Right renal pelvis (tissue), 4 donors: ENCODE measurements at places on chromosomes 3 and 15.

DNA sequence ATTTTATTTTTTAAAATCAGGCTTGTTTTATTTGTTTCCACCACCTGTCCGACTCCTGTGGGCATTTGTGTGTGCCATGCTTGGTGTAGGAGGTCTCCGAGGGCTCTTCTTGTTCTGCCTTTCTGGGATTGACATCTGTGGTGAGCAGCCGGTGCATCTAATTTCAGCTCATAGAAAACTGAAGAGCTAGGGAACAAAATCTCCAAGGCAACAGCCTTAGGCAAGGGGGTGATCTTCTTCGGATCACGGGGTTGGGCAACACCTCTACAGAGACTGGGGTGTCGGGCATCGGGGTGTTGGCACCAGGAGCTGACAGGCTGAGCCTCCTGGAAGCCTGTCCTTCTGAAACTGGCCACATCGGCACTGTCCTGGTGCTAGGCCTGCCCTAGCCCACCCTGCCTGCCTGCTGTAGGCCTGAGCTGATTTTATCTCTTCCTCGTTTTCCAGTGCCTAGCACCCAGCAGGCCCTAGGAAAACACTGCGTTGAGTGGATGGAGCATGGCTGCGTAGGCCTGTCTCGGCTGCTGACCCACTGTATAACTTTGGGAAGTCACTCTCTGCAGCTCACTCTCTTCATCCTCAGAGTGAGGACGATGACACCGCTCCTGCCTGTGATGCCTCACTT is 10.3 kb downstream of the CHCHD6 start:
- DNase-seq: no peak

DNA sequence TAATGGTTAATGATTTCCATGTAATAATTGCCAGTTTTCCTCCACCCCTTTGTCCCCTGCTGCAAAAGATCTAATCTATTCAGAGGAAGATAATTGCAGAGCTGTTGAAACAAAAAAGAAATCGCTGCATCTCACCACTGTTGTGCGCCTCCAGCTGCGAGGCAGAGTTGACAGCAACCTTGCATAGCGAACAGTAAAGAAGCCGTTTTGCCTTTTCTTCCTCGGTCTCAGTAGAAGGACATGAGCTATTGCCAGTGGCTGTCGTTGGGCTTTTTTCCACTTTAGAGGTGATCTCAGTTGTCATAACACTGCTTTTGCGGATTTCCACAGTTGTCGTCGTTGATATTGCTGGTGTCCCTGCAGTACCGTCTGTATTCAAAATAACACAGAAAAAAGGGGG is 314.2 kb downstream of the ZNF385D start:
- DNase-seq: no peak

DNA sequence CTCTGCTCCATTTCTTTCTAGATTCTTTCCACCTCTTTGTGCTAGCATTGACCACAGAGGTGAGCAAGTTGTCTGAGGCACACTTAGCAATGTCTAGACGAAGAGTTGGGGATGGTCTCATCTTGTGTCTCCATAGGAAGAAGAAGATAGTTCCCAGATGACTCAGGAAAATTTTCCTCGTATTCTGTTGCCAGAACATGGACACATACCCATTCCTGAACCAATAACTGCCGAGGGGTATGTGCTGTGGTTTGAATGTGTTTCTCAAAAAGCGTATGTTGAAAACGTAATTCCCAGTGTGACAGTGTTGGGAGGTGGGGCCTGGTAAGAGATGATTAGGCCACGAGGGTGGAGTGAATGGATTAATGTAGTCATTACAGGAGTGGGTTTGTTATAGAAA is 107.5 kb upstream of the GALNT15 start:
- no peak for DNase-seq

GRCh38 chr3:124469555-124469954 is 260.7 kb upstream of the UMPS start:
- no peak for DNase-seq

GRCh38 chr15:80991421-80991820 is 1.8 kb upstream of the MESD start:
- no peak for DNase-seq

GRCh38 chr15:36278219-36278618 is 301.2 kb upstream of the CDIN1 start:
- no peak for DNase-seq

DNA sequence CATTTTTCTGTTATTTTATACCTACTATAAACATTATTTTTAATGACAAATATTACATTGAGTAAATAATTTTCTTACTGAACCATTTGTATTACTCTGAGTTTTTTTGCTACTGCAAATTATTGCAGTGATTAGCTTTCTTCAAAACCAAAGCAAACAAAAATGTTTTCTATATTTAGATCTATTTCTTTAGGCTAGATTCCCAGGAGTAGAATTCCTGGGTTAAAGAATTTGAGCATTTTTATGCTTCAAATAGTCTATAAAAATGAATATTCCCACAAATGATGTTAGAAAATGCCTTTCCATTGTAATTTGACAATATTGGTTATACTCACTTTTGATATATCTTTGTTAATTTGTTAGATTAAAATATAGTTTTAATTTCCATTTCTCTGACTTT is 76.8 kb downstream of the LEKR1 start:
- DNase-seq: no peak

DNA sequence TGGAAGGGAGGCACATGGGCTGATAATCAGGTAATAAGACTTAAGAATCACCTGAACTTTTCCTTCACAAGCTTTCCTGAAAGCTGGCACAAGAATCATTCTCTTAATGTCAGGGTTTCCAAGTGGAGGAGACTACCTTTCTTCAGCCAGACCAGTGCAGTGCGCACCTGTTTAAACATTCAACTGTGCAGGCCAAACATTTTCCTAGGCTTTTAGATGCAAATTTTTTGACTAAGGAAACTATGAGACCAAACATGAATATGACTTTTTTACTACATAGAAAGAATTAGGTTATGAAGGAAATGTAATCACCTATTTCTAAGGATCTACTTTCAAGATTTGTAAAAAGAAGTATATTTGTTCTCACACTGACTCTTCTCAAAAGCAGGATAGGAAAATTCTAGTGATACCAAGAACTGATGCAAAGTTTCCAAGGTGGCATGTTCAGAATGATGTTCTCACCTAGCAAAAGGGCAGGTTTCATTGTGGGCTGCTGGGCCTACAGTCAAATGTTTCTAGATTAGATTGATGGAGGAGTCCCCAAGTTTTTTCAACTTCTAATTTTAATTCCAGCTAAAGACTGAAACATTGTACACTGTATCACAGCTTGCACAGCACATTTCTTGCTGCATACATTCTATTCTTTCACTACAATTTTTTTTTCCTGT is 339.1 kb downstream of the TIGIT start:
- no peak for DNase-seq

GRCh38 chr15:31360158-31360561 is 33.5 kb downstream of the KLF13 start:
- DNase-seq: no peak

DNA sequence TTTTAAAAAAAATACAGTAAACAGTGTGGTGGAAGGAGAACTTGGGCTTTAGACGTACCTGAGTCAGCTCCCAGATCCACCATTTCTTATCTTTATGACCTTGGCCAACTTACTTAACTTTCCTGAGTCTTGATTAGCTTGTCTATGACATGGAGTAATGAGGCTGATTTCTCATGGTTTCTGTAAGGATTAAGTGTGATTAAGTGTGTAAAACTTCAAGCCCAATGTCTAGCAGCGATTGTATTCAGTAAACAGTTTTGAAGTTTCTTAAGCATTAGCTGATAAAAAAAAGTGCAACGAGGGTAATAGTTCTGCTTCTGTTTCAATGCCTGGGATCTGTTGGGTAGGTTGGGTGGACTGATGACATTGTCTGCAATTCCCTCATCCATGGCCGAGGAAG is 10.8 kb downstream of the TRPM1 start:
- DNase-seq: no peak

DNA sequence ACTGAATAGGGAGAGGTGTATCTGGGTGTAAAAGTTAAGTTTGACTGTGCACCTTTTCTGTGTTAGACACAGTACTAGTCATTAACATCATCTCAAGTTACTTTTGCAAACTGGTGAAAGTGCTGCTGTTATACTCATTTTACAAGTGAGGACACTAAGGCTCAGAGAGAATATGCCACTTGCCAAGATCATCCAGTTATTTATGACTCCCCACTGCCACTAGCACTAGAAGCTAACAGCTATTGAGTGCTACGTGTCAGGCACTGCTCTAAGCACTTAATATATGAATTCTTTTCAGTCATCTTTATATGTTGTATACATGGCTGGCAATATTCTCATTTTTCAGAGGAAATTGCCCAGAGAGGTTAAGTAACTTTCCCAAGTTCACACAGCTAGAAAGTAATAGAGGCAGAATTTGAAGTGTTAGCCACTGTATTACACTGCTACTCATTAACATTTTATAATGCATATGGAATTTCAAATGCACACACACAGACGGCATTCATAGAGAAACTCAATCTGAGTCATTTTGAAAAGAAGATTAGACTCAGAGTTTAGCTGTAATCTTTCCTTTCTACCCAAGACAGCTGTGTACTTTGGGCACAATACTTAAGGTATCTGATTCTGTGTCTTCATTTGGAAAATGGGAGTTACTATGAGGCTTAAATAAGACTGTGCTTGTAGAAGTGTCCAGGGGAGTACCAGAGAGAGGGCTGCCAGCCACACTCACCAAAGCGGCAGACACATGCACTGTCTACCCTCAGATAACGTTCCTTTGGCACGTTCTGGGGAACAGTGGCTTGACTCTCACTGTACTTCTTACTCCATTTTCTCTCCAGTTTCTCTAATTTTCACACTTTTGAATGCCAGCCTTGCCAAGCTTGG is 1.3 kb upstream of the MASP1 start:
- DNase-seq: no peak

- DNase-seq: no peak
Observed at GRCh38 chr3:123072564-123072963, 5.7 kb downstream of the PDIA5 start.

DNA sequence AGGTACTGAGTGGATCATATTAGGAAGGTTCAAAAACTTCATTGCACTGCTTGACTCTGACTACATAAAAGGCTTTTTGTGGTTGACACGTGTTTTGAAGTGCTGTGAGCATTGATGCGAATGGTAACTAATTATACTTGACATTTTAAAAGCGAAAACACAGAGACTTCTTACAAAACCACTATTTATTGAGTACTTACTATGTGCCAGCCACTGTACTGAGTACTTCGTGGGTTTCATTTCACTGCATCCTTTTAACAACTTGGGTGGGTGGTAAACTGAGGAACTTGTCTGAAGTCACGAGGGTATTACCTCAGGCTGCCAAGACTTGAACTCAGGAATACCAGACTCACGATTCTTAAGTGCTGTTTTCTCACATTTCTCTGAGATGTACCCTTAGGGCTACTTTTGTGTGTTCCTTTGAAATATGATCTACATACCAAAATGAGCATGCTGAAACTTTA is 45.3 kb upstream of the PPP4R2 start:
- no peak for DNase-seq

DNA sequence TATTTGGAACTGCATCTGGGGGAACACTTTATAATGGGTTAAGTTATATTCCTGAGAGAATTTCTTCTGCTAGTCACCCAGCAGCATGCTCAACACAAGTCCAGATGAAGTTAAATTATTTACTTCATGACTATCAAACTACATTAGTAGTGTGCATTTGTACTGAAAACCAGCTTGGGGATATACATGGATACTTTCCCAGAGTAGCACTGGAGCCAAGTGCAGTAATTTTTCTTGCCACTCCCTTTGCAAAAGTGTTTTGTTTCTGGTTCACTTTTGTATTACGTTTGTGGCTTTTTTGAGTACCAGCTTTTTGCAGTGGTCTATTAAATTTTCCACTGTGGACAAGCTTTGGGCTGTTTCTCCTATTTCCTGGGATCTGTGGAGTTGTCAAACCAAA is 243.0 kb downstream of the AGBL1 start:
- DNase-seq: no peak

GRCh38 chr15:76075046-76075445 is 15.3 kb downstream of the TMEM266 start:
- DNase-seq: no peak

GRCh38 chr15:43508421-43508820 is 9.0 kb upstream of the MAP1A start:
- no peak for DNase-seq

- DNase-seq: peak; percentile 85
Observed at GRCh38 chr3:186097663-186098451, 11.0 kb downstream of the ETV5 start.

- no peak for DNase-seq
Observed at GRCh38 chr15:42063122-42063848, 31.1 kb downstream of the PLA2G4D start.

GRCh38 chr3:77038468-77038929 is 1.4 kb upstream of the ROBO2 start:
- peak; percentile 84 for DNase-seq

- no peak for DNase-seq
Observed at GRCh38 chr3:162193148-162194095, 696.8 kb downstream of the OTOL1 start.

GRCh38 chr3:118534519-118534918 is 500.1 kb downstream of the IGSF11 start:
- DNase-seq: no peak

- no peak for DNase-seq
Observed at GRCh38 chr3:72694398-72694797, 153.8 kb downstream of the SHQ1 start.

DNA sequence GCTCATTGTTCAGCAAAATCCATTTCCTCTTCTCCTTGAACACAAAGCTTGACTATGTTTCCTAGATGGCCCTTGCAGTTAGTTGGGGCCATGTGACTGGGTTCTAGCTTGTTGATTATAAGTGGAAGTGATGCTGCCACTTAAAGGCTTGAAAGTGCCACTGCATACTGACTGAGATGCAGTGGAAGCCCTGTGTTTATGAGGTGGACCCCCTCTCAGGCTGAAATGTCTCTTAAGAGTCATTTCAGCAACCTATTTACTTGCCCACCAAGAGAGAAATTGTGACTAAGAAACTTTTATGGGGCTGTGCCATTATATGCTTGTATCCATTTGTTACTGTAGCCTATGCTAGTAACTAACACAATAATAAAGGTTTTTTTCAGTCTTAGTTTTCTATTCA is 8.4 kb upstream of the ANP32A start:
- no peak for DNase-seq

DNA sequence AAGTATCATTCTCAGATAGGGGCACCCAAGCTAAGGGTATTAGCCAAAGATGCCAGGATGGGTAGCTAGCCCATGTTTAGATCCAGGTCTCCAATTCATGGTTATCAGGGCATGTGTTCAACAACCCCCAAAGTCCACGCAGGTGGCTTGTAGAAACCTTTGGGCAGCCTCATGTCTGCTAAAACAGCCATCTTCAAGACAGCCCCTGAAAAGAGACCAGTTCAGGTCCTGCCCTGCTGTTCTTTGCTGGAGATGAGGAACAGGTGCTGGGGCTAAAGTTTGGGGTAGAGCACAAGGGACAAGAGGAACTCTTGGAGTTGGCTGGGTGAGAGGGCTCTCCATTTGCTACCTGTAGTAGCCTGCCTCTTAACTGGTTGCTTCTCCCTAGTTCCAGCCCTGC is 4.6 kb downstream of the PPM1M start:
- no peak for DNase-seq

- no peak for DNase-seq
Observed at GRCh38 chr3:134922101-134922500, 127.0 kb downstream of the EPHB1 start.

- no peak for DNase-seq
Observed at GRCh38 chr3:42376344-42376798, 34.0 kb downstream of the LYZL4 start.
